Type B pancreatic cell (in vitro differentiated cells): ENCODE measurements at places on chromosomes 2 and 18.

DNA sequence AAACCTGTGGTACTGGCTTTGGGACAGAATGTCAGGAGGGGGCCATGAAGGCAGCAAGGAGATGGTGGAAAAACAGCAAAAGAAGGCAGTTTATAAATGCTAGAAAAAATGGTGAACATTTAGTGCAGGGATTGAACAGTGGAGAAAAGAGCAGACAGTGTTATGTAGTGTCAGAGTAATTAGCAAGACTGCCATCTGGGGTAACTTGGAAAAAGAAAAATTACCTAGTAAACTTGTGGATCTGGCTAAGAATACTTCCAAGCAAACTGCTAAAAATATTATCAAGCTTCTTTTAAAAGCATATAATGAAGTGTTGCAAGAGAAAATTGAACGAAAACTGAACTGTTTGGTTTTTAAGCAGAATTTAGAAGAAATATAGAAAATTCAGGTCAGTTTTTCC lies 267.8 kb downstream of the INSIG2 start:
- no peak for DNase-seq

GRCh38 chr2:118731413-118731812 lies 116.0 kb downstream of the EN1 start:
- DNase-seq, result no peak

- no peak for DNase-seq
Observed at GRCh38 chr18:41244591-41245037, 710.4 kb upstream of the PIK3C3 start.

- DNase-seq, result no peak
Observed at GRCh38 chr18:38539856-38540255, 974.3 kb upstream of the CELF4 start.

DNA sequence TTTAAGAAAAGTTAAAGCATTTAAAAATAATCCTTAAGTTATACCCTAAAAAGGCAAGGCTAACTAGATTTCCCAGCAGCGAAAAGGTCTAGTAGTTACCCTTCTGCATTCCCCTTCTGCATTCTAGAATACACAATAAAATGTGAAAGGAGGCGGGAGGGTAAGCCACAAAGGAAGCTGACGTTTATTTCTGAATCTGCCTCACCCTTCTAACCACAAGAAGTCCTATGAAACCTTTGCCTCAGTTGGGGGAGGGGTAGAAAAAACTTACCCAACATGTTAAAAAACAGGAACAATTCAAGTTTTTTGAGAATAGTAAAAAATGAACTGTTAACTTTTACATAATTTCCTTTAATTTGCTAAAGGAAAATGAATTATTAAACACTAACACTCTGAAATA lies 11.3 kb downstream of the STK17B start:
- DNase-seq, result no peak

GRCh38 chr2:149132901-149133300 lies 94.4 kb downstream of the LYPD6B start:
- DNase-seq, result no peak

DNA sequence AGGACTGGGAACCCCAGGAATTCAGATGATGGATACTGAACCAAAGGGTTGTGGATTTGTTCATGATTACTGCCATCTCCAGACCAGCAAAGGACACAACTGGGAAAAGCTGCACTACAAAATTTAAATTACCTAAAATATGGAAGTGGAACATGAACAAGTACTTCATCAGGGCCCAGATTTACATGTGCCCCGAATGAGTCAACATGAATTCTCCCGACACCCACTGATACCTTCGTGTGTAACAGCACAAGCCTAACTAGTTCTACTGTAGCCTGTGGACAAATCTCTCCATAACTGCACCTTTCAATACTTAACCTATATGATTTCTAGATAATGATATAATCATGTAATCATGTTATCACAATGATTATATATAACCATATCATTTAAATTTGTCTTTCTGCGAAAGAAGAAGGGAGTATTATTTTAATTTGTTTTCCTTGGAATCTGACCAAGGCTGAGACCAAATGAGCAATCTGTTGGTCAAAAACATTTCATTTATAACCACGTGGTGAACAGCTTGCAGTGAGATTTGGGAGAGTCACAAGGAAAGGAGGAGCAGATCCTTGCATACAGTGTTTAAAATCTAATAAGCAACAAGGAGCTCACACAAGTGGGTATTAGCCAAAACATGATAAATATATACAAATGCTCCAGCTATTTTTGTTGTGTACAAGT lies 70.5 kb downstream of the CACNB4 start:
- DNase-seq, result no peak

DNA sequence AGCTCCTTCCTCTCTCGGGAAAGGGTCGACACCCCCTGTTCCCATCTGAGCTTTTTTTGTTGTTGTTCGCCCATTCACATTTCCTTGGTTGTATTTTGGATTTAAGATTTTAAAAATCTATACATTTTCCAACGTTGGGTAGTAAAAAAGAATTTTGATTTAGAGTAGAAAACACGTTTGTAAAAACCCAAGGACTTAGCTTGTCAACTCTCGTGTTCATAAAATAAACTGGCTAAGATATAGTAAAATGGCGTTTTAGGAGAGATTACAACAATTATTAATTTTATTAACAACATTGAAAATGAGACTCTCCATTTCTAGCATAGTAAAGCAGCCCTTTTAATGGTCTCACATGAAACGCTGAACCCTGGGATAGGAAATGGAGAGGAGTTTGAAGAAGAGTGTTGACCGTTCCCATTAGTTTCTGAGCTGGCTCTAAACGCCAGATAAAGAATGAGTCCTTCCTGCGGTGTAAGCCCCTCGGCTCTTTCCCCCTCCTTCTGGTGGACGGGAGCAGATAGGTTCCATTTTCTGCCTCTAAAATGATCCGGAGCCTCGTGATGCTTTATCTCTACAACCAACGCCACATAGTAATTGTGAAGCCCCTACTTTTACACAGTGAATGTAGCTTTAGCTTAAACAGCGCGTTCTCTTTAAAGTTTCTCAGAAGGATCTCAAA lies 24.0 kb upstream of the ZNF516 start:
- DNase-seq, result no peak

DNA sequence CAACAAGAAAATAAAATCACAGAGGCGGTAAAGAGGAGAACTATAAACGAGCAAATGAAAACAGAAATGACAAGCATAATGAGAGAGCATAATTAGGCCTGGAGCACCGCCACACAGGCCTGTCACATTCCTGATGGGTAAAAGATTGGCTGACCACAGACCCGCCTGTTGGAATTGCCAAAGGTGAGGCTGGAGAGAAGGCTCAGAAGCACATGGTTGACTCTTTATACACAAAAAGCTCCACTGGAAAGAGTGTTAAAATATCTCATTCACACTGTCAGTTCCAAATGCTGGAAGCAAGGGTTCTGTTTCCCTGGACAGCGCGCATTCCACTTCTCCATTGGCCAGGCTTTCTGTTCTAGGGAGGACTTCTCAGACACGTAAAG lies 5.9 kb upstream of the LGALSL start:
- DNase-seq, result no peak

- DNase-seq, result no peak
Observed at GRCh38 chr2:177547122-177547521, 154.5 kb downstream of the AGPS start.

GRCh38 chr2:9388950-9389911 lies 34.1 kb downstream of the ITGB1BP1 start:
- no peak for DNase-seq

GRCh38 chr2:38666556-38666910 lies 619 bp downstream of the GALM start:
- DNase-seq, result no peak

- DNase-seq, result no peak
Observed at GRCh38 chr2:10221976-10222870, 80.5 kb upstream of the HPCAL1 start.

DNA sequence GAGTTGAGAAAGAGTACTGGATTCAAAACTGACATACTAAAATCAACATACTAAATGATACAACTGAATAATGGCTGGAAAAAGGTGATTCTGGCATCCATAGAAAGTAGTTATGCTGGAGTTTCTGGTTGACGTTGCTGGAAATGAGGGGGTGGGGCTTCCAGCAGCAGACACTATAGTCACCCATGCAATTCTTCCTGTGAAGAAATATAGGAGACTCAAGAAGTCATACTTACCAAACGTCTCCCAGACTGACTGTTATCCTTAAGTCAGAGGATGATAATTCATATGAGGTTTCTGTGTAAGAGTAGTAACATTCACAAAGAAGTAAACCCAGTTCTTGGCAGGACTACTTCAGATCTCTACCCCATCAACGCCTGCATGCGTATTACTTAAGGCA lies 23.6 kb downstream of the DTNB start:
- DNase-seq, result no peak

DNA sequence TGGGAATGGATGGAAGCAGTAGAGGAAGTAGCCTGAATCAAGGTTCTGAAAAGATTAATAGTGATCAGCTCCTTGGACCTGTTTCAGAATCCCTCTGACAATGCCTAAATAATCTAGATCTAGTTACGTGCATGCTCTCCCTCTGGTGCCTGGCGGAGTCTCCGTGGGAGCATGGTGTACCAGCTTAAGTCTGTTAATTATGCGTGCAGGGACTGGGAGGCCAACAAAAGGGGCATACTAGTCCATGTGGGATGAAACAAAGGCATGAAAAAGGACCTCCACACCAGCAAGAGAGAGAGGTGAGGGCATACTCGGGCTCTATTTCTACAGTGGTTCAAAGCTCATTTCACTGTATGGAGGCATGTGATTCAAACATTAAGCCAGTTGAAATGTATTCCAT lies 200.3 kb downstream of the DPP4 start:
- DNase-seq, result no peak

GRCh38 chr18:26460449-26461091 lies 87.8 kb downstream of the KCTD1 start:
- no peak for DNase-seq

DNA sequence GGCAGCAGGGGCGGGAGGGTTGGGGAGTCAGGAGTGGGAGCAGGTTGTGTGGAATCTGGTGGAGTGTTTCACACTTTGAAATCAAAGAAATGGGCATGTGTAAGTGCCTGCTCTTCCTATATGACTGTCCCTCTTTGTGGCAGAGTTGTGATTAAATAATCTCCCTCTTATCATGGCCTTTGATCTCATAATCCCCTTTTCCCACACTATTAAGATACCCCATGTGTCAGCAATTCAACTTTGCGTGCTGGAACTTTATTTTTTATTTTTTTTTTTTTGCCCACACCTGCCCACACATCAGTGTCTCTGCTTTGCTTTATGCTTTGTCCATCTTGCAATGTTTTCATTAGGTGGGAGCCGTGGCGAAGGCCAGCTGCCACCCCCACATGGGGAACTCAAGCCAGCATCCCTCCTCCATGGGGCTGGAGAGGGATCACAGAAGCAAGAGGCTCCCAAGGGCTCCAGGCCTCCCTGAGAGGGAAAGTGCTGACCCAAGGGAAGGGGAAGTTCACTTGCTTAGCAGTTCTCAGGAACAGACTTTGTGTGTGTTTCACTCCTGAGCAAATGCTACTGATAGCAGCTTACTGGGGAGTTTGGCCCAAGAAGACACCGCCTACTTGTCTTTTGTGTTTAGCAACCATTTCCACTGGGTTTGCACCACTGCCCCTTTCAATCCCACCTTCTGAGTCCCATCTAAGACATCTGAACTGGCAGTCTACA lies 243.4 kb downstream of the BCL11A start:
- DNase-seq, result no peak

DNA sequence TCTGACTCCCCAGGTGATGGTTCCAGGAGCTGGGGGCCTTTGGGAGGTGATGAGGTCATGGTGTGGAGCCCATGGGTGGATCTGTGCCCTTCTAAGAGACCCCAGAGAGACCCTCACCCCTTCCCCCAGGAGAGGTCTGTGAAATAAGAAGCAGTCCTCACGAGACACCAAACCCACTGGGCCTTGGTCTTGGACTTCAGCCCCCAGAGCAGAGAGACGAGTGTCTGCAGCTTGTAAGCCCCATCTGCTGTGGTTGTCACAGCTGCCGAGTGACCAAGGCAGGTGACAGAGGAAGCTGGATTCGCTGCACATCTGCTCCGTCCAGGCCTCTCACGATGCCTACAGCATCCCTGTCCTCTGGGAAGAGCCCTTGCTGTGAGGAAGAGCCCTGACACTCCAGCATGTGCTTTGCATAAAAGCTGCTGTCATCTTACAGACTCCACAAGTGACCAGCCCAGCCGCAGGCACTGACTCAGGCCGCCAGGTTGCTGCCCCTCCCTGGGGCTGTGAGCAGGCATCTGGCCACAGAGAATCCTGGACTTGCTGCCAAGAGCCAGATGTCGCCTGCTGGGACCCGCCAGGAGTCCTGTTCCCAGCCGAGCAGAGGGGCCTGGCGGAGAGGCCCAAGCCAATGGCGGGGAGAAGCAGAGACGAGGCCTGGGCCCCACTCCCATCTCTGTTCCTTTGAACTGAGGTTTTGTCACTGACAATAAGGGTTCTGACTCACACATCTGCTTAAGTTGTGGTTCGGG lies 150.8 kb downstream of the PXDN start:
- DNase-seq, result no peak

DNA sequence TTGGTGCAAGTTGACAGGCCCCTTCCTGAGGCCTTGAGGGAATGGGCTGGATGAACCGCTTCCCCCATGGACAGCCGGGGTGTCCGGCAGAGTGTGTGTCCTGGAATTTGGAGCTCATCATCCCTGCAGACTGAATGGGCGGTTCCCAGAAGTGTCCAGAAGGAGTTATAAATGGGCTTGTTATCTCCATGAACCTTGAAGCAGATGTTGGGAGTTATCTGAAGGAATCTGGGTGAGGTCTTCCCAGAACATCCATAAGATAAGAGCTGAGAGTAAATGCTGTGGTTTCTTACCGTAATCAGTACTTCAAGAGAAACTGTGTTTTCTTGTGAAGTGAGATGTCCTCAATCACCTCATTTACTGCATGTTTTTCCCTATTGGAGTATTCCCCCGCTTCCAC lies 21.1 kb downstream of the PLB1 start:
- DNase-seq, result no peak

DNA sequence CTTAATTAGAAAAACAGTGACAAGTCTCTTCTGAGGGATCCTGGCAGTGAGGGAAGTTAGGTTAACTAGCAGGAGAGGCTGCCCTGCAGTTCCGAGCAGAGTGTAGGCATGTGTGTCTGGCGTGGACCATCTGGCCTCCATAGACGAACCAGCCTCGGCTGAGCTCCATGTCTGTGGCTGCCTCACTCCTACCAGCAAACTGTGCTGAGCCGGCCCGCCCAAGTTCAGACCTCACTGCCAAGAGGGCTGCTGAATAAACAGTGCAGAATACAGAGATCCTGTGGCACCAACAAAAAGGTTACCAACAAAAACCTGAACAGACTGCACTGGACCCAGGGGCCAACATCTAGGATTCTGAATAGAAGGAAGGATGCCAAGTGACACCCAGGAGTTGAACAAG lies 27.3 kb downstream of the INO80C start:
- DNase-seq, result no peak

- DNase-seq, result no peak
Observed at GRCh38 chr2:21860907-21861306, 737.1 kb downstream of the TDRD15 start.

- DNase-seq, result no peak
Observed at GRCh38 chr2:74003494-74004211, 18.9 kb downstream of the TET3 start.
